Activated T-cell treated with anti-CD3 and anti-CD28 coated beads, Interleukin-2, amount 50 U/mL, for 1 hour (primary cell): ENCODE measurements at places on chromosomes 7 and 10.

GRCh38 chr7:44471850-44472249 lies 18.6 kb downstream of the NUDCD3 start:
- DNase-seq, result no peak

- DNase-seq, result no peak
These were observed 128.0 kb downstream of the KIF20B start for GRCh38 chr10:89829262-89829886.

DNA sequence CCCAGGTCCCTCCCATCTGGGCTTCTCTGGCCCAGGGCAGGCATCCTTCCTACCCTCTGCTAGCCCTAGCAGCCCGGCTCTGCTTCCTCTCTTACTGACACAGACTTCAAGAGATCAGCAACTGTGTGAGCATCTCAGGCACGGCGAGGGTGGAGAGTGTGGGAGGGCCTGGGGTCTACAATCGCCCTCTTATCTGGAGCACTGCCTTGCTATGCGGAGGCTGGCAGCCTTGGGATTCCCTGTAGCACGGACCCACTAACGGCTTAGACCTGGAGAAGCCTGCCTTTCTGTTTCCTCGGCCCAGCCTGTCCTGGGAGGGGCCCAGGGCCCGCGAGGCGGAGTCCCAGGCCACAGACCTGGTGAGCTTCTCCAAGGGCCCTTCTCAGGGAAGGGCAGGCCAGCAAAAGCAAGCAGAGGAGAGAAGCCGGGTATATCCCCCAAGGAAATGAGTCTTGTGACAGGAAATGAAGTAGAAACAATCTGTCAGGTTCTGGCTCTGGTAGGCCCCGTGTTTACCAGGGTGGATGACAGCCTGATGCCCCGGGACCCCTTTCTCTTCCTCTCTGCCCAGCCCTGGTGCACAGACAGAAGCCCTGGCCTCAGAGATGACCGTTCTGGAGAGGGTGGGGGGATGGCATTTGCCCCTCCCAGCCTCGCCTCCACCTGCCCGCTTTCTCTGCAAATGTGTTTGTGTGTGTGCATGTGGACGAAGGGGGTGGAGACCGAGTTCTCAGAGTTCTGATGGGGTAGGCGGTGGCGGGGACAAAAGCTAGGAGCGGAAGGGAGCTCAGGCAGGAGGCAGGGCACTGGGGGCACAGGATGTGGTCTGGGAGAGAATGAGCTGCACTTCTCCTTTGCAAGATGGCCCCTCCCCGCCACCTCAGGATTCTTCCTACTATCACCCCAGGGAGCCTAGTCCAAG lies 2.5 kb downstream of the LRCH4 start:
- DNase-seq, result peak; percentile 60

GRCh38 chr7:41491883-41492471 lies 210.9 kb downstream of the INHBA start:
- DNase-seq, result no peak

- no peak for DNase-seq
These were observed 104.6 kb upstream of the KCNMA1 start for GRCh38 chr10:77742172-77742571.

DNA sequence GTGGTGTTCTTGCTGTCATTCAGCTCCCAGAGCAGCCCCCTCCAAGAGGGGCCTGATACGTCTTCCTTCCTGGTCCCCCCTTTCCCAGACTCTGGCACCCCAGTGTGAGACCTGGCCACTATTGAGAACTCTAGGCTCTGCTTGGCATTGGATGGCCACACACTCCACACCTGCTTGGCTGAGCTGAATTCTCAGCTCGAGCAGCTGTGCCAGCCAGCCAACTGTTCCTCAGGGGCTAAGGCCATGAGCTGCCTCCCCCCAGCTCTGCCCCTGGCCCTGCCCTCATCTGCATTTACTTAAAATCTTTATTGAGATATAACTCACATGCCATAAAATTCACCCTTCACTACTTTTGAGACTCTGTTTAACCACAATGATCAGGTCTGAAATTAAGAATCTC lies 6.7 kb downstream of the TLL2 start:
- no peak for DNase-seq
